ENCODE measurements at places on chromosomes 3 and 15.

- DNase-seq, result no peak
These were observed 168.5 kb upstream of the FAM3D start for GRCh38 chr3:58835086-58835485.

DNA sequence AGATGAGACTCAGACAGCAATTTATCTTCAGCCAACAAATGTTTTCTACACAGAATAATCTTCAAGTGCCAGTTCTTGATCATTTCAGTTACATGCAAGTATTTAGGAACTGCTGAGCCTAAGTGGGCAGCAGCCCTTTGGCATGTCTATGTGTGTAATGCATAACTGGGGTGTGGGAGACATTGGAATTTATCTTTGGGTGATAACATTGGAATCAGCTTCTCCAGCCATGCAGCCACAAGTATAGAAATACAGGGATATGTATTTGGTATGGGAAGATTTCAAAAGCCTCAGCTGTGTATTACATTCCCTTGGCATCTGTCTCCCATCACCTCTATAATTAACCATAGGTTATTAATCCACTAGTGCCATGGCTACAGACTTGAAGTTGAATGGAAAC is 63.4 kb upstream of the FOXP1 start:
- no peak for DNase-seq

- no peak for DNase-seq
These were observed 1.5 kb downstream of the RHOA start for GRCh38 chr3:49410066-49410845.

DNA sequence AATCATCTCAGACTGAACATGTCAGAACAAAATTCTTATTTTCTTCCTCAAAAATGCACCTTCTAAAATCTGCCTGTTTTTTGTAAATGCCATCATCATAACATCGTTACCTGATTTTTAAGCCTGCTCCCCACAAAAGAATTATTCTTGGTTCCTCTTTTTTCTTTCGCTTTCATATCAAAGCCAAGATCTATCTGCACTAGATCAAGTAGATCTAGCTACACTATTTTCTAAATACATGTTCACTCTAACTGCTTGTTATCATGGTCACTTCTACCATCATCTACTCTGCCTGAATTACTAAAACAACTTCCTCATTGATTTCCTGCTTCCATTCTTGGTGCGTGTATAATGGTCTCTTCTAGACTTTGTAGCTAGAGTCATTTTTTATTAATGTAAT is 217.7 kb downstream of the ARPP21 start:
- no peak for DNase-seq

DNA sequence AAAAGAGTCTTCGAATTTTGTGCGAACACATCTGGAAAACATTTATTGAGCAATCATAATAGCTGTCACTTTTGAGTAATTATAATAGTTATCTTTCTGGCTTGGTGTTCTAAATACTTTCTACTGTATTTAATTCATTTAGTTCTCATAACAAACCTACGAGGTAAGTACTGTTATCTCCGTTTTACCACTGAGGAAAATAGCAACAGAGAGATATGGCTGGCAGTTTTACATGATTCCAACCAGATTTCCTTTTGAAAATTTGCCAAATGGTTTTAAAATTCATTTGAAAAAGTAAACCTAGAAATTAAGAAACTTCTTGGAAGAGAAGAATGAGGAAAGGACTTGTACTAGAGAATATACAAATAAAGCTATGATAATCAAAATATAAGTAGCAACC is 37.3 kb upstream of the MGA start:
- DNase-seq, result no peak

- no peak for DNase-seq
These were observed 565.3 kb upstream of the ROBO2 start for GRCh38 chr3:76474632-76475031.

DNA sequence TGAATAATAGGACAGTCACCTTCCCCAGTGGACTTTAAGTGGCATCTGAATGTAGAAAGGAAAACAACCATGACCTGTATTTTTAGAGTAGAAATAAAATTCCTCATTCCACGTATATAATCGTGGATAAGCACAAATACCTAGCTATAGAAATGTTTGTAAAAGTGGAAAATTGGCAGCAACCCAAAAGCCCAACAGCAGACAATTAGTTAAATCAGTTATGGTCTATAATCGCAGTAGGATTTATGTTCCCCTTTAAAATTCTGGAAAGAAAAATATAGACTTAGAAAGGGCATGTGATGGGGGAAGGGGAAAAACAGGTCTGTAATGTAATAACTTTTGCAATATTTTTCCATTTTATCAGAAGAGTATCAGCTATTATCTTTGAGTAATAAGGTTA is 241.9 kb upstream of the ST8SIA2 start:
- DNase-seq, result no peak

DNA sequence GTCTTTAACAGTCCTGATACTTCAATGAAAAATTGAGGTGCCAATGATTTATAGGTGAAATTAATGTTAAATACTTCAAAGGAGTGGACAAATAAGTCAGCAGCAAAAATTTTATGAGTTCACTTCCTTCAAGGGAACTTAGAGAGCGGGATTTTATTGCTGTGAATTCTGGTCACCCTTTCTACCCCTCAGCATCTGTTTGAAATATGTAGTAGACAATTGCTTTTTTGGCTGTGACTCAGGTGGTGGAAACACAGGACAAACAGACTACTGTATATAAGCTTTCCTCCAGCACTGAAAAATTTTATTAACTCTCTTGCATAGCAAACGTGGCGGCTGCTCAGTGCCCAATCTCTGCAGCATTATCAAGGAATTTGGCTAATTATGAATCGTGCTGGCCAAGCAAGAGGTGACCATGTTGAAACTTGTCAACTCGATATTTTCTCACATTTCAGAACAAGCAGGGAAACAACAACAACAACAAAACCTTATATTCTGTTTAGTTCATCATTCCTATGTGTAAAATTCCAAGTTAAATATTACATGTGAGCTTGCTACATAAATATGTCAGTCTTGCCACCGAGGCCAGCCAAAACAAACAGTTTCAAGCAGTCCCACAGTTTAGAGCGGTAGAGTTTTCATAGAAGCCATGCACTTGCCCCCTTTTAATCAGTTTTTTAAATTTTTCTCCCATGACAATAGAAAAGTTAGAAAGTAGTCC is 420.2 kb downstream of the FOXP1 start:
- DNase-seq, result no peak

- DNase-seq, result no peak
These were observed 83.9 kb upstream of the KCNAB1 start for GRCh38 chr3:156036258-156037053.

- DNase-seq, result no peak
These were observed 355.3 kb upstream of the NR2F2 start for GRCh38 chr15:95975212-95975611.

- DNase-seq, result no peak
These were observed 90.6 kb upstream of the GADL1 start for GRCh38 chr3:30984855-30985749.

DNA sequence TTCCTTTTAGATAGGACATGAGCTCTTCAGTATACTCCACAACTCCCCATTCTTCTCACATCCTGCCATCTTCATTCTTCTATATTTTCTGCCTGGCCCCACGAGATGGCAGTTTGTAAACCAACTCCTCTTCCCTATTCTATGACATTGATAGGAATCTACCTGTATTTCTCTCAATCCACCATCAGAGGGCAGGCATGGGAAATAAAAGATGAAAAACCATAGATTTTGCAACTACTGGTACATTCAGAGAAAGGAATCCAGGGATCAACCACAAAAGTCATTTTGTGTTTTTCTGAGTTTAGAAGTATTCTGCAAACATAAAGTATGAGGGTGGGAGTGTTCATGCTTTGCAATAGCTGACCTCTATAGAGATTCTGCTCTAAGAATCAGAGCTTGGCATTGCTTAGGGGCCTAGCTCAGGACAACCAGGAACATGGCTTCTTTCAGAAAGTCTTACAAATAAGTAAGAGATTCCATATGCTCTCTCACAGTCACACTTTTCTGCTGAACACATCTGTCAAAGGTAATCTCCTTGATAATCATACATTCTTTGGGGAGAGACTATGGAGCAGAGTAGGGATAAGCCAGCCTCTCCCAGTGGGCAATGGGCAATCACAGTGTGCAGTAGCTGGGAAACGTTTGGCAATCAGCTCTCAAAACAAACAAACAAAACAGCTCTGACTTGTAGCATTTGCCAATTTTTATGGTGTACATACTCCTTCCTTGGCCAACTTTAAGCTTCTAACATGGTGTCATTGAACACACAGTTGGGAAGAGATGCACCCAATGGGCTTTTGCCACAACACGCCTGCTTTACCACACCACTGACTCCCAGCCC is 43.1 kb upstream of the SLC25A36 start:
- no peak for DNase-seq

DNA sequence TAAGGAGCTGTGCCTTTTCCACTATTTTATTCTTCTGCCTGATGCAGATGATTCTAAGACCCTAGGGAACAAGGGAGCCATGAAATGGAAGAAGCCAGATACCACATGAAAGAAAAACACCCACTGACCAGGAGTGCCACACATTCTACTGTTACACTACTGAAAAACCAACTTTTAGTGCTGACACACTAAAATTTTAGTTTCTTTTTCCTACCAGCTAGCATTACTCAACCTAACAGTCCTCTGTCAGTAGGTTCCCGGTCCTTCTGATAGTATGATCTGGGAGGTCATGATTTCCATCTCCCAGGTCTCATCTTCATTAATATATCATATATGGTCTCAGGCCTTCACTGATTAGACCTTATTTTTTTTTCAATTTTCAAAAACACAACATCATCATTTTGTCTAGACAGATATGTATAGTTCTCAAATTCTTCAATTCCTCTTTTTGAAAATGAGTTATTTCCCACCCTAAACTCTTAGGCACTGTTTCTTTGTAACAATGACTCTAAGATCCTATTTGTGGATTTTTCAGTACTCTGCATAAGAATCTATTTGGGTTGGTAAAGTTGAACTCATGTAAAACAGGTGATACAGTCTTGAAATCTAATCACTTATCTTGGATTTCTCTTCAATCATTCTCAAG is 321.8 kb downstream of the CTNNB1 start:
- no peak for DNase-seq

DNA sequence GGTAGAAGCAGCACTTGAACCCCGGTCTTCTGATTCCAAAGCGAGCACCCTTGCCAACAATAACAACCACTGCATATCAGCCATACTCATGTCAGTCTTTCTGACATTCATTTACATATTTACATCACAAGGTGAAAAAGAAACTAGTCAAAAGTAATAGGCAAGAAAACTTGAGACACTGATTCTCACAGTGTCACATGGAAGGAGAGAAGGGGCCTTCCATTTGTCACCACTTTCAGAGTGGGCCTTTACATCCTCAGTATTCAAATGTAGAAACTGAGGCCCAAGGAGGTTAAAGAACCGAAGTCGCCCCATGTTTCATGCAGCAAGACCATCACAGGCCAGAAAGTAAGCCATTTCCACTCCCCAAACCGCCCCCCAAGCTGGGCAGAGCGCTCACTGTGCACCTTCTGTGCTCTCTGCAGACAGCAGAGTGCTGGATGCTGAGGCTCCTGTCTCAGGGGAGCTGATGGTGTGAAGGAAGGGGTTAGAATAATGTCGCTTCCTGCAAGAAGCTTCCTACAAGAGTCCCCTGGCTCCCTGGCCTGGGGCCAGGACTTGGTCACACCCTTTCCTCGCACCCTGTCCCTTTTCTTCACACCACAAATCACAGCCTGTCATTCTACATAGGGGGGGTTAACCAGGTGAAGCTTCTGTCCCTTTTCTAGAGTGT is 260.1 kb downstream of the UACA start:
- no peak for DNase-seq

DNA sequence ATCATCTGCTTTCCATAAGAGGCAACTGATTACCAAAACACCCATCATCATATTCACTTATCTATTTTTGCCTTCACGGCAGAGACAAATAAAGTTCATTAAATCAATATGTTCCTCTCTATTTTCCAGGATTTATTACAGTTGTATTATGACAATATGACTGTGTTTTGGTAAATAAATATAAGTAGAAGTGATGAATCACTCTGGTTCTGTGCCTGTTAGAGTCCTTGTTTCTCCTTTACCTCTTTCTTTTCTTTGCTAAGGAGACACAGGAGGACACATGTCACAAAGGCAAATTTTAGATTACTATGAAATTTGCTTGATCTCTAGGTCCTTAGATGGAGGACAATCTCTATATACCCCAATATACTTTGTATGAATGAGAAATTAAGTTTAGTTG is 152.6 kb upstream of the PLSCR5 start:
- DNase-seq, result no peak

DNA sequence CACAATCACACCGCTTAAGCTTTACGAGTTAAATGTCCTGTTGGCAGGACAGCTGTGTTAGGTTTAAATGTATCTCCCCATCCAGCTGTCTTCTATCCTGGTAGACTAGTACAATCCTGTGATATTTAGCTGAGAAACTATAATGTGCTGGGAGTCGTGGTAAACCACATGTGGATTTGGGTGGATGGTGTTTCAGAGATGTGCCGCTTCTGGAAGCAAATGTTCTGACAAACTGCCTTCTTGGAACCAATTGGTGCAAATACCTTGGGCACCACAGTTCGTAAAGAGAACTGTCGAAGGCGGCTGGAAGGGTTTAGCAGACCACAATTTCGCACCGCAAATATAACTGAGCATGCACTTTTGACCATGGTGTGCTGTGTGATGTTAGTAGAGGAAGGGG is 15.0 kb downstream of the SCG5 start:
- no peak for DNase-seq

DNA sequence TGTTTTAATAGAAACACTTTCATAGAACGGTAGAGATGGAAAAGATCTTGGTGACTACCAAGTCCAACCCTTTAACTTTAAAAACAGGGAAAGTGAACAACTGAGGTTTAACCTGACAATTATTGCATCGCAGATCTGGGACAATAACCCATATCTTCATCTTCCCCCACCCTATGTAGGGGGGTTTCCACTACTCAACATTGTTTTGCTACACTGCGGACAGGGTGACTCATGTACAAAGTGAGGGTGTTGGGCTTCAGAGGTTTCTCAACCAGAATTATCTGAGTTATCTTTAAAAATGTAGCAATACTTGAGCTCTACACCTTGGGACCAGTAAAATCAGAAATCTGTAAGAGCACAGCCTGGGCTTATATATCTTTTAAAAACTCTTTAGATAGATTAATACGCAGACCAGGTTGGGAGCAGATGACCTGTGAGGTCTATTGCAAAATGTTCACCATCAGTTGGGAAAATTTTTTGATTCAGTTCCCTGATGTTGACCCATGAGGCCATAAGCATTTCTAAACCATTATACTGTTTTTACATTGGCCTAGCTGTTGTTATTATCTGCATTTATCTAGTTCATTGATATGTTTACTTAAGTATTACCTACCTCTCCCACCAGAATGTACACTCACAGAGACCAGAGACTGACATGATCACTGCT is 103.6 kb upstream of the ICE2 start:
- DNase-seq, result peak; percentile 55

GRCh38 chr3:12896063-12896985 is 55.0 kb upstream of the RPL32 start:
- DNase-seq, result no peak

GRCh38 chr3:105359098-105359762 is 7.5 kb upstream of the ALCAM start:
- no peak for DNase-seq

DNA sequence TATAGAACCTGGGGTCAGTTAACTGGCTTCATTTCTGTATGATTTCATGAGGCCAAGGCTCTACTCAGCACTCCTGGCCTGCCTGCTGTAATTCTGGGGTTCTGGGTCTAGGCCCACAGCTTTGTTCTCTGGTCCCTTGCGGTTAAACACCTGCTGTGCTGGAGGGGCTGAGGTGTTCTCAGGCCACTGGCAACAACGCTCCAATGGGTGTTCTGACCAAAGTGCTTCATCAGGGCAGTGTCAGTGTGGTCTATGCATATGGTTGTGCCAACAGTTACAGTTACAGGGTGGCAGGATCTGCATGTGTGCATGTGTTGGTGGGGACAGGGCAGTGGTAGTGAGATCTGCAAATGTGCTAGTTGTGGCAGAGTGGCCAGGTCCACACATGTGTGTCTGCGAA is 64.1 kb upstream of the GMNC start:
- DNase-seq, result no peak

Data from CD4-positive, alpha-beta T cell treated with Interferon gamma for 1 hour (primary cell).